Uterus (tissue), 4 donors: ENCODE measurements at places on chromosomes 7 and 10. TPM values are rescaled to one million over a fixed set of nuclear protein-coding genes. Genes with fewer than 3 reads are reported as not detected.
A peak's percentile ranks its signal among the peaks of the same experiment; 100 is the strongest.

- DNase-seq = no peak
- H3K36me3 ChIP-seq = no peaks in the 10 kb centered on the region
- no peak overlapping the region for H3K4me3 ChIP-seq
- H3K4me1 ChIP-seq = no peaks in the 10 kb centered on the region
- H3K27me3 ChIP-seq = no peaks in the 10 kb centered on the region
Observed at GRCh38 chr7:73452999-73453635, 19.5 kb downstream of the FZD9 start.

- H3K27ac ChIP-seq = no peak overlapping the region
- H3K4me1 ChIP-seq = no peaks in the 10 kb centered on the region
- H3K4me3 ChIP-seq = no peak overlapping the region
- no peaks in the 10 kb centered on the region for H3K27me3 ChIP-seq
- DNase-seq = no peak
- H3K36me3 ChIP-seq = no peaks in the 10 kb centered on the region
Observed at GRCh38 chr10:36943544-36943943, 181.9 kb upstream of the ANKRD30A start.

DNA sequence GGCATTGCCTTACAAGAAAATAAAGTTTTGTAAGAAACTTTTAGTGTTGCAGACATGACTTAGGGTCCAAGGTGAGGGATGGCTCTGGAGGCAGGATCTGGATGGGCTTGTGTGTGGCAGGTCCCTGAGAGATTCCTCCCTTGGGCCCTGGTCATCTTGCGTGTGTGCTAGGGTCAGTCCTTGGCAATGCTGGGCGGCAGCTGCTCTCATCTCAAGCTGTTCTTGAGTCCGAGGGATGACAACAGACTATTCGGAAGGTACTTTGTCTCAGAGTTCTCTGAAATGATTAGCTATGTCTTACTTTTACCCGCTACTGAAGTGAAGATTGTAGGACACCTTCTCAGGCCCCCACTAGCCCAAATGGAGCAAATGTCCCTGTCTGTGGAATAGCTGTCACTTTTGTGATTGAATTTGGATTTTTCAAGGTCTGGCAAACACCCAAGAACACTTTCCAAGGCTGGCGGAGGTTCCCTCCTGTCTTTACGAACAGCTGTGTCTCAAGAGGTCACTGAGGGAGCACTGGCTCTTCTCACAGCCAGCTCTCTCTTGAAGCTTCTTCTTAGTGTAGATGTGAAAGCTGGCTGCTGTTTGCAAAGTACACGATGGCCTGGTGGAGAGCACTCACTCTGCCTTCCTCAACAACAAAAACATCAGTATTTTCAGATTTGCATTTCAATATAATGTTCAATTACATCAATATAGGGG lies 253.6 kb downstream of the STK31 start:
- no peaks in the 10 kb centered on the region for H3K27me3 ChIP-seq
- no peak for DNase-seq
- H3K4me1 ChIP-seq = no peaks in the 10 kb centered on the region
- no peak overlapping the region for H3K4me3 ChIP-seq
- no peaks in the 10 kb centered on the region for H3K36me3 ChIP-seq

- H3K4me1 ChIP-seq = no peaks in the 10 kb centered on the region
- H3K36me3 ChIP-seq = no peaks in the 10 kb centered on the region
- DNase-seq = no peak
- H3K27me3 ChIP-seq = no peaks in the 10 kb centered on the region
Observed at GRCh38 chr7:25249772-25250171, 21.5 kb upstream of the NPVF start.

- H3K27ac ChIP-seq = peak overlapping the region; percentile 72
- H3K4me3 ChIP-seq = no peak overlapping the region
- H3K27me3 ChIP-seq = no peaks in the 10 kb centered on the region
Observed at GRCh38 chr10:93999401-93999851, 5.7 kb downstream of the PLCE1 start.

DNA sequence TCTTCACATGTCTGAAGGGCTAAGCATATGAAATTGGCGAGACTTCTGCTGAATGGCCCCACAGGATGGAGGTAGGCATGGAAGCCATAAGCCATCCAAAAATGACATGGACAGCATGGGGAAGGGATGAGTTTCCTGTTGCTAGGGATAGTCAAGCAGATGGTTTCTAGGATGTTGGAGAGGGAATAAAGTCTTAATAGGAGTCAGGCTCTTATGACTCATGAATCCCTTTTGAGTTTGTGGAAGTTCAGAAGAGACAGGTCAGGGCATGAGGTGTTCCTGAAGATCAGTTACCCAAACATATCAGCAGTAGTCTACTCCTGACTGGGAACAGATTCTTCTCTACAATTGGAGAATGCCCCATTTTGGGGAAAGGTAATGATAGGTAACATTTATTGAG lies 243.9 kb downstream of the REEP3 start:
- H3K27me3 ChIP-seq = no peaks in the 10 kb centered on the region
- H3K4me1 ChIP-seq = peaks cover 4% of the 10 kb centered on the region
- H3K27ac ChIP-seq = no peak overlapping the region
- H3K4me3 ChIP-seq = no peak overlapping the region

DNA sequence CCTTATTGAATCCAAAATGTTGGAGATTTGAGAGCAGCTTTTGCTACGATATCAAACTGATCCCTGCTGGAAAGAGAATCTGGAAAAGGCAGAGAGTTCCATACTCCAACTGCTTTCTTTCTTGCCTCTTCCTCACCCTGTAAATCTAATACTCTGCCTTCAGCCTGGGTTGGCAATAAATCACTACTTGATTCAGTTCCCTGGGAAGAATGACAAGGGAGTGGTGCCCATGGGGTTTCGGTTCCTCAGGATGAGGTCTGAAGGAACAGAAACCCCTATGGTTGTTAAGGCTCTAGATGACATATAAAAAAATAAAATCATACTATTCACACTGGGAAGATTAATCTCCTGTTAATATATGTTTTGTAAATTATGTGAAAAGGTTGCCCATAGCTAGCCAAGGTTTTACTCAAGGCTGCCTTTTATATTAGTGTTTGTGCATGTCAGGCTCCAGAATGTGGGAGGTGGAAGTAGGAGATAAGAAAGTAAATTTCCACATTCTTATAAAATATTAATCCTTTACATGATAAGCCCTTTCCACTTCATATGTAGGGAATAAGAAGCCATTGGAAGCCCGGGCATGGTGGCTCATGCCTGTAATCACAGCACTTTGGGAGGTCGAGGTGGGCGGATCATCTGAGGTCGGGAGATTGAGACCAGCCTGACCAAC lies 106.2 kb upstream of the CACNA2D1 start:
- no peaks in the 10 kb centered on the region for H3K27me3 ChIP-seq
- DNase-seq = no peak
- no peak overlapping the region for H3K4me3 ChIP-seq
- H3K4me1 ChIP-seq = no peaks in the 10 kb centered on the region

DNA sequence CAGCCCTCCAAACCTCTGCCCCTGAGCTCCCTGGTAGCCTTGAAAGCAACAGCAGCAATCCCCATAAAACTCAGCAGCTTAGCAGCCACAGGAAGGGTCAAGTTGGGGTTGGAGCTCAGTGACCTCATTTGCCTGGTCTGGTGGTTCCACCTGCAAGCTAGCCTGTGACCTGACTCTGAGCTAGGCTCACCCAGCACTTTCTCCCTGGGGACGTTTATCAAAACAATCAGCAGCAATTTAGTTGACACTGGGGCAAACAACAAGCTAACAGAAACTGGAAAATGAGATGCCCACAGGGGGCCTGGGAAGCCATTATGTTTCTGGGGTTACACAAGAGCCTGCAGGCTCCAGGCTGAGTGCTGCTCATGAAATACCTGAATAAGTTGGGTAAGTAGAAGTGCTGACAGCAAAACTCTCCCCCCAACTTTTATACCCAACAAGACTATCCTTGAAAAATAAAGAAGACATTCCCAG lies 22.4 kb upstream of the CRYGN start:
- no peak overlapping the region for H3K27ac ChIP-seq
- H3K36me3 ChIP-seq = no peaks in the 10 kb centered on the region
- no peak for DNase-seq
- H3K27me3 ChIP-seq = no peaks in the 10 kb centered on the region

- no peak overlapping the region for H3K4me3 ChIP-seq
- no peaks in the 10 kb centered on the region for H3K36me3 ChIP-seq
- no peaks in the 10 kb centered on the region for H3K4me1 ChIP-seq
- no peaks in the 10 kb centered on the region for H3K27me3 ChIP-seq
Observed at GRCh38 chr7:17042211-17042610, 160.4 kb upstream of the AGR3 start.

DNA sequence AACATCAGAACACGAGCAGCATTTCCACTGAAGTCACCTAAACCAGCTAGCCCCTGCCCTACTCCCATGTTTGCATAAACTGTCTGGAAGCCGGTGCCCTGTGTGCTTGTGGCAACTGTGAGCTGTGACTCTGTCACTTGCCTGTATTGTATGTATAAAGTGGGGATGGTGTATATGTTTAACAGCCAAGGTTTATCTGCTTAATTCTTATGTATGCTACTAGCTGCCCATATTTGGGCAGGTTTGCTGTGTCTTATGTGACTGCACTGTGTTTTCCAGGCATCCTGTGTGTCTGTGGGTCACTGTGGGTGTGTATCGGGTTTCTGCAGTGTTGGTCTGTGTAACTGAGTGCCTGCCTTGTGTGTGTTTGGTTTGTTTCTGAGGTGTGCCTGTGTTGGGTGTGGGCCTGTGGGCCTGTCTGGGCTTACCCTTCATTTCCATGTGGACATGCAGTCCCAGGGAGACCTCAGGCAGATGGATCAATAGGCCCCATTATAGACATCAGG lies 9.3 kb downstream of the LBX1 start:
- no peak overlapping the region for H3K27ac ChIP-seq
- H3K4me1 ChIP-seq = peaks cover 18% of the 10 kb centered on the region
- H3K36me3 ChIP-seq = no peaks in the 10 kb centered on the region
- no peak overlapping the region for H3K4me3 ChIP-seq
- peaks cover 15% of the 10 kb centered on the region for H3K27me3 ChIP-seq

DNA sequence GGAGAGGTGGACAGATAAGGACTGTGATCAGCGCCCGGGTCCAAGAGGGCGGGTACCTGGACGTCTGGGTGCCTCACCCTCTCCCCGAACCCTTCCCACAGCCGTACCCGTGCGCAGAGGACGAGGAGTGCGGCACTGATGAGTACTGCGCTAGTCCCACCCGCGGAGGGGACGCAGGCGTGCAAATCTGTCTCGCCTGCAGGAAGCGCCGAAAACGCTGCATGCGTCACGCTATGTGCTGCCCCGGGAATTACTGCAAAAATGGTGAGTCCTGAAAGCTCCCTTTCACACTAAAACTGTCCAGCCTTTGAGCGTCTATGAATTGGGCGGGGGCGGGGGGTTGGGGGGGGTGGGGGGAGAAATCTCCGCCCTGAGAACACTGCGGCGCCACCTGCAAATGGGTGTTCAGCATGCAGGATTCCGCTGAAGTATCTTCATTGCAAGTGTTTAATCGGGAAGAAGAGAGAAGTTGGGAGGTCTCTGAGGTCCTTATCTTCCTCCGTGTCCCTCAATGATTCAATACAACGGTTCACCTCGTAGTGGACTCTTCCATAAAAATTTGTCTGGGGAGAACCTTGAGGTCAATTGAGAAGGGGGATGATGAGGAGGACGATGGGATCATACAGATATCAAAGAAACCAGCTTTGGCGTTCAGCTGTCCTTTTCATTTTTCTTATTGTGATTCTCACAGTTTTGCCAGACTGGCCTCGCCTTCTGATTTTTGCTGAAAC lies 906 bp downstream of the DKK1 start:
- H3K4me1 ChIP-seq = peaks cover 3% of the 10 kb centered on the region
- no peak overlapping the region for H3K27ac ChIP-seq
- no peak for DNase-seq
- no peak overlapping the region for H3K4me3 ChIP-seq

GRCh38 chr7:36203071-36203790 lies 50.2 kb downstream of the EEPD1 start:
- no peaks in the 10 kb centered on the region for H3K27me3 ChIP-seq
- H3K36me3 ChIP-seq = no peaks in the 10 kb centered on the region
- no peak overlapping the region for H3K4me3 ChIP-seq
- no peak overlapping the region for H3K27ac ChIP-seq
- H3K4me1 ChIP-seq = no peaks in the 10 kb centered on the region

GRCh38 chr7:40876601-40877000 lies 741.8 kb downstream of the SUGCT start:
- no peak overlapping the region for H3K4me3 ChIP-seq
- H3K36me3 ChIP-seq = no peaks in the 10 kb centered on the region
- no peaks in the 10 kb centered on the region for H3K4me1 ChIP-seq
- H3K27ac ChIP-seq = no peak overlapping the region
- no peak for DNase-seq
- H3K27me3 ChIP-seq = no peaks in the 10 kb centered on the region

- no peaks in the 10 kb centered on the region for H3K36me3 ChIP-seq
- no peak overlapping the region for H3K27ac ChIP-seq
- H3K4me1 ChIP-seq = no peaks in the 10 kb centered on the region
- DNase-seq = no peak
- H3K4me3 ChIP-seq = no peak overlapping the region
Observed at GRCh38 chr10:119834188-119834587, 38.5 kb downstream of the MCMBP start.

DNA sequence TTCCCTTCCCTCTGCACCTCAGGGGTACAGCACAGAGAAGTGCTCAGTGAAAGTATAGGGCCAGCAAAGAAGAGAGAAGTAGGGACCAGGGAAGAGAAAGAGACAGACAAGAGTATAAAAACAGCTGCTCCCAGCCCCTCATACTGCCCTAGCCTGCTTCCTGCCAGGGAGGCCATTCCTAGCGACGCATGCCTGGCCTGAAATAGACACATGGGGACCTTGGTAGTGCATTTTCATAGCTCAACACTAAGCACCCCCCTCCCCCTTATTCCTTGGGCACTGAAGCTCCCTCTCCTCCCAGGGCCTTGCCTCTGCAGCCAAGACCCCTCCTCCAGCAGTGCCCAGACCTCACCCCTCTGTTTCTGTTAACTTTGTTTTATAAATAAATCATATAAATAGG lies 64.7 kb downstream of the ZMIZ1 start:
- H3K4me1 ChIP-seq = peaks cover 38% of the 10 kb centered on the region
- H3K27me3 ChIP-seq = no peaks in the 10 kb centered on the region
- H3K27ac ChIP-seq = peak overlapping the region; percentile 36
- DNase-seq = no peak

DNA sequence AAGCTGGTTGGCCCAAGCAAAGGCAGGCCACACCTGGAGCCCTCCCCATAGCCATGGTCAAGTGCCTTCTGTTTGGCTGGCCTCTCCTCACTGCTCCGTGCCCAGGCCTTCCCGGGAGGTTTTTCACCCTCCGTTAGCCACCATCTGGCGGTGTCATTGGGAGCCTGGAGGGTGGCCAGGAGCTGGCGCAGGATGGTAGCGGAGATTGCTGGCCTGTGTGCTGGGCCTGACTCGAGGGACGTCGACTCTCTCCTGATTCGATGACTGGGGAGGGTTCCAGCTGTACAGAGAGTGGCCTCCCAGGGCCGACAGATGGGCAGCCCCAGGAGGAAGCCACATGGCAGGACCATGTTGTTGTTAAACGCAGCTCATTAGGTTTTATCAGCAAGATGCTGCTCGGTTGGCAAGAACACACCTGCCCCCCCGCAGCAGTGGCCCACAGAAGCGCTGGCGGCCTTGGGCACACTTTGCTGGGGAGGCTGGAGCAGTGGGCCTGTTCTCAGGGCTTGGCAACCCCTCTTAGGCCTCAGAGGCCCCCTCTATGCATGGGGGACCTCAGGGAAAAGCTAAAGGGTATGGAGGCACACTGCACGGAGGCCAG lies 64.0 kb upstream of the CACUL1 start:
- no peaks in the 10 kb centered on the region for H3K27me3 ChIP-seq
- no peak overlapping the region for H3K27ac ChIP-seq
- H3K4me3 ChIP-seq = no peak overlapping the region

GNG11 gene
- total RNA-seq = 33.0 TPM

AGR3 gene
- 7.1 TPM for total RNA-seq

OPN4 gene
- total RNA-seq = not detected

BAIAP2L1 gene
- not detected for total RNA-seq

TMEM176B gene
- 31.2 TPM for total RNA-seq

LIPA gene
- total RNA-seq = 49.4 TPM

NKX6-2 gene
- total RNA-seq = 0.14 TPM
